ENCODE measurements at places on chromosomes 1 and 21.
A peak's percentile ranks its signal among the peaks of the same experiment; 100 is the strongest.

GRCh38 chr1:24384251-24385090 is 29.1 kb downstream of the STPG1 start:
- no peak for DNase-seq

DNA sequence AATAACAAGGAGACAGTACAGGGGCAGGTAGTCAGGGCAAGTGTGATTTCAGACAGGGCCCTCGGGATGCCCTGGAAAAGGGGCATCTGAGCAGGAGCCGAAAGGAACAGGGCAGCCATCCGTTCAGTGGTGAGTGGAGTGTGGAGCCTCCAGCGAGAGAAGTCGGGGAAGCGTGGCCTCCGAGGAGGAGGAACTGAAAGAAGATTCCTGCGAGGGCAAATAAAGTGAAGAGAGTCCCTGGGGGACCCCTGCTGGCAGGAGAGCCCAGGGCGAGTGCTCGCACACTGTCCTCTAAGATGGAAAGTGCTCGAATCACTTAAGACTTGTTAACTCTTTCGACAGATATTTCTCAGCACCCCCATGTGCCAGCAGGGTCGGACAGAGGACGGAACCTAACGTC is 3.5 kb upstream of the UTS2 start:
- peak; percentile 8 for DNase-seq

DNA sequence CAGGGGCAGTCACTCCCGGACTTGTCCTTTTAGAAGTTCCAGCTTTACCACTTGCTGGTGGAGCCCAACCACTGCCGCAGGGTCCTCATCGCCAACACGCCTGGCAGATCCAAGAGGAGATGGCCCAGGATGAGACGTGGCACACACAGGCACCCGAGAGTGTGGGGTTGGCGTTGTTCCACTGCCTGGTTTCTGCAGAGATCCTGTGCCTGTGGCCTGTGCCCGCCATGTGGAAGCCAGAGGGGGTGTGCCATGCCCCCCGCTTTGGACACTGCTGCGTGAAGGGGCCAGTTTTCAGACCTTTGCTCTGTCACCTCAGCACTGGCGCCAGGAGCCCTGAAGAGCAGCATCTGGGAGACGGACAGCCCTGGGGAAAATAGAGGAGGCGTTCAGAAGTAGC is 10.8 kb downstream of the CD46 start:
- no peak for DNase-seq

- no peak for DNase-seq
These were observed 58.0 kb downstream of the KAZN start for GRCh38 chr1:14656384-14656937.

DNA sequence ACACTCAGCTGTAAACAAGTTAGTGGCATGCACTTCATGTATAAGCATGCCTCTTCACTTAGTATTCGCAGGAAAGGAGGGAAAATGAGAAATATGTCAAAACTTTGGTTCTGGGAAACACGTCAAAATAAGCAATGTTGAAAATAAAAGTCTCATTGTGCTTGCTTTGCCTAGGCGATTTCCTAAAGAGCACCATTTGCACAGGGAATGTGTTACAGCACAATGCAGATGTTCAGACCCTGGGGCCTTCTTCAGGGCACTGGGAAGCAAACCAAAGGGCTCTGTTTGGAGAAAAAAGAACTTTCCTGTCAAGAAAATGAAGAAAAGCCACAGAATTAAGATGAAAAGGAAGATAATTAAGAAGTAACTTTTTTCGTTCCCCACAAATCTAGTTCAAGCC is 98.6 kb upstream of the PLD5 start:
- DNase-seq = no peak

GRCh38 chr1:210771131-210771530 is 362.8 kb downstream of the KCNH1 start:
- no peak for DNase-seq

GRCh38 chr1:246959944-246960693 is 28.4 kb upstream of the AHCTF1 start:
- peak; percentile 96 for DNase-seq

- DNase-seq = no peak
These were observed 34.6 kb upstream of the DIP2A start for GRCh38 chr21:46424039-46424591.

DNA sequence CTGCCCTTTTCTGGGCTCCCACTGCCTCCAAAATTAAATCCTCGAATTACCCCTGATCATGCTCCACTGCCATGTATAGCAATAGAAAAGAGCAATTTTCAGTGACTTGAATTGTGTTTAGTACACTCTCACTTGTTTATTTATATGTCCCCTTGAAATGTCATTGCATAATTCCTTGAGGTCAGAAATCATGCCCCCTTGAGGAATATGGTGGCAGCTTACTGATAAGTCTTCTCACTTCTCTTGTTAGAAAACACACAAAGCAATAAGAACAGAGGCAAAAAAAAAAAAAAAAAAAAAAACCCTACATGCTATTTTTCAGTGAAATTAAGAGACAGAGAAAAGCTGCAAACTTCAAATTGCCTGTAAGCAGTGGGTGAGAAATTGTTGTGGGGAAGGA is 37.5 kb downstream of the GPR88 start:
- no peak for DNase-seq

- DNase-seq = no peak
These were observed 26.4 kb upstream of the RGS16 start for GRCh38 chr1:182630586-182630985.

GRCh38 chr1:79042539-79042938 is 36.0 kb upstream of the ADGRL4 start:
- no peak for DNase-seq

DNA sequence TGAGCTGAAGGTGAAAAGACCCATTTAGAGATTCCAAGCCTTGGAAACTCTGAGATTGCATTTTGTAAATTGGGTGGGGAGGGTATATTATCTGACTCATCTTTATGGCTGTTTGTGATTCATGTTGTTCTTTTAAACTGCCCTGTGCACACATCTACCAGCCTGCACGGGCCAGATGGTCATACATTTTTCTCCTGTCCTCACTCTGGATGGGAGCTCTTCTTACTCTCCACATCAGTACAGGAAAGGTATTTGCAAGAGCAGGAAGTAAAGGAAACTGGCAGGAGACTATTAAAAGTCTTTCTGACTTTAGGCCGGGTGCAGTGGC is 14.3 kb upstream of the NMNAT2 start:
- no peak for DNase-seq

DNA sequence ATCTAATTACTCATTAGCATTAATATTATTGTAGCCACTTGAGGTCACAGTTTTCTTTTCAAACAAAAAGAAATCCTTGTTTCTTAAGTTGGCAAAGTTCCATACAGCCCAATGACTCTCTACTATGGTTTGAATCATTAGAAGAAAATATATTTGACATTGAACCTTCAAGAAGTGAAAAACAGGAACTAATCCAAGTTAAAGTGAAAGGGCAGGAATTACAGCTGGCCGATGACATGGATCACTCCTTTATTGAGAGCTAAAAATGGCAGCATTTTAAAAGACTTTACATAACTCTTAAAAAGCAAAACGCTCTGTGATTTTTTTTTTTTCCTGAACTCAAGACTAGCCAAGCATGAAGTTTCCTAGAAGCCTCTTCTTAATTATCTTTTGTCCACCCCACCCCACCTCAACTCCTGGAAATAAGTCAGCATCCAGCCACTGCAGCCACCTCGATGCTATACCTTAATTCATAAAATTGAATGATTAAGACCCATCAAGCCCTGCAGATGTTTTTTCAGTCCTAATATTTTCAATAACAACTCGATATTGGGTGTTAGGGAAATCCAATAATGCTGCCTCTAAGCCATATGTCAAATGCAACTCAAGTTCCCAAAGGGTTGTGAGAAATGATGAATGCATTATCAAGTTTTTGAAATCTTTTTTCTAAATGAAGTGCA is 323.1 kb downstream of the HHIPL2 start:
- DNase-seq = no peak

DNA sequence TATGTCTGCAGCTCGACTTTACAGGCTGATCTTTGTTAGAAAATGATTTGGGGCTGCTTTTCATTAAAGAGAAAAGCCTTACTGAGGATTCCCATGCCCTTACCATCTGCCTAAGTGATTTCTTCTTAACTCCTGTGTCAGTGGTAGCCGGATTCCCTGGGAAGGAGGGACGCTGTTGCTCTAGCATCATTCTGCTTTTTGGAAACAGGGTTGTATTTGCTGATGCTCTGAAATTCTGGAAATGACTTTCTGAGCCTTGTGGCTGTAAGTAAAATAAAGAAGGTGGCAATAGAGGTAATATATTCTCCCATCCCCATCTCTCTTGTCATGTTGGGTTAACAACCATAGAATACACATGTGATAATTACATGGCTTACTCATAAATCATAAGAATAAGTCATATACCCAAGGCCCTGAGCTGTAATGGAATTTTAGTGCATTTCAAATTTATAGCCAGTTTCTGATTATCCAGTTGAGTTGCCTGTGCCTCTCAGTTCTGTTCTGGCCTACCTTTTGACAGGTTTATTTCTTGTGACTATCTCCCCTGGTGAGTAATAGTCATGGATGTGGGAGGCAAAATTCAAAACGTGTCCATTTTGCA is 74.4 kb downstream of the AK4 start:
- no peak for DNase-seq

DNA sequence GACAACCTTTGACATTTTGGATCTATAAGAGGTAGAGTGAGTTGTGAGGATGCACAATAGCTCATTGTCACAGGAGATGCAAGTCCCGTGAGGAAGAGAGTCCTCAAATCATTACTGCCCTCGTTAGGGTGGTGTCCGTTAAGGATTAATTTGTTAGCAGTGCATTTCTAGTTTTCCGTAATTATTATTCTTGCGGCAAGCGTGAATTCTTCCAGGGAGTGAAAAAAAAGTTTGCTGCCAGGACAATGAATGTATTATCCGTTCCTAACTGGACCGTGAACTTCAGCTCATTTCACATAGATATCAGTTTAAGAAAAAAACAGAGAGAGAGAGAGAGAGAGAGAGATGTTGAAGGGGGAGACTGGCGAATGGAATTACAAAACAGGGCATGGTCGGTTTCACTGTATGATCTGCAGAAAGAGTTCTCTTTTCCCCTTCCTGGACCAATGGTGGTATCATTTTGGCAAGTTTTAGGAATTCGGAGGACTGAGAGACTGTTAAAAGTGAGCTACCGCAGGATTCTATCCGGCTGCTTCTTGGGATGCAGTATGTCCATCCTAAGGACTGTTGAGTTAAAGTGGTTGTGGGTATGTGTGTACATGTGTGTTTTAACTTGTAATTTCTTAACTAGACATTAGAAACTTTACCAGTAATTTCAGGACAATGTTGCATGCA is 216.0 kb upstream of the NFIA start:
- DNase-seq = no peak

DNA sequence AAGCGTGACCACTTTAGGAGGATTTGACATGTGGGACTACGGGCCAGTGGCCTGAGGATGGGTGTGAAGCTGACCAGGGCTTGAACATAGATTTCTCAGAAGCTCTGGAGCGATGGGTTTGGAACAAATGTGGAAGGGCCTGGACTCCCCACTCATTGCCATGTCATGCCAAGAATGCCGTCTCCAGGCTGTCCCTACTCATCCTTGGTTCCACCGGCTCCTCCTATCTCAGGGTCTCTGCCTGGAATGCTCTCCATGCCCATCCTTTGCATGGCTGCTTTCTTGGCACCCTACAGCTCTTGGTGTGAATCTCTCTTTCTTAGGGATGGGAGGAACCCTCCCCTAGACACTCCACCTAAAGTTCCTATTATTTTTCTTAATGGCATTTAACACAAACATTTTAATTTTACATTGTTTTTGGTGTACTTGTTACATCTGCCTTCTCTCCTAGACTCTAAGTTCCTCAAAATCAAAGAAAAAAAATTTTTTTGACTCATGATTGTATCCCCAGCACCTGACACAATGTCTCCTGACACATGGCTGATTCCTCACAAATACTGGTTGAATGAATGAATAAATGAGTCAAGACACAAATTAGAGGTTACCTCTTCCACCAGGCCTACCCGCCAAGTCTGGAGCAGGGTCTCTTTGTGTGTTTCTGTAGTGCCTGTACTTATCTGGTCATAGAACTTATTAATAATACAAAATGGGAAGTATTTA is 114.5 kb downstream of the OMA1 start:
- DNase-seq = no peak

DNA sequence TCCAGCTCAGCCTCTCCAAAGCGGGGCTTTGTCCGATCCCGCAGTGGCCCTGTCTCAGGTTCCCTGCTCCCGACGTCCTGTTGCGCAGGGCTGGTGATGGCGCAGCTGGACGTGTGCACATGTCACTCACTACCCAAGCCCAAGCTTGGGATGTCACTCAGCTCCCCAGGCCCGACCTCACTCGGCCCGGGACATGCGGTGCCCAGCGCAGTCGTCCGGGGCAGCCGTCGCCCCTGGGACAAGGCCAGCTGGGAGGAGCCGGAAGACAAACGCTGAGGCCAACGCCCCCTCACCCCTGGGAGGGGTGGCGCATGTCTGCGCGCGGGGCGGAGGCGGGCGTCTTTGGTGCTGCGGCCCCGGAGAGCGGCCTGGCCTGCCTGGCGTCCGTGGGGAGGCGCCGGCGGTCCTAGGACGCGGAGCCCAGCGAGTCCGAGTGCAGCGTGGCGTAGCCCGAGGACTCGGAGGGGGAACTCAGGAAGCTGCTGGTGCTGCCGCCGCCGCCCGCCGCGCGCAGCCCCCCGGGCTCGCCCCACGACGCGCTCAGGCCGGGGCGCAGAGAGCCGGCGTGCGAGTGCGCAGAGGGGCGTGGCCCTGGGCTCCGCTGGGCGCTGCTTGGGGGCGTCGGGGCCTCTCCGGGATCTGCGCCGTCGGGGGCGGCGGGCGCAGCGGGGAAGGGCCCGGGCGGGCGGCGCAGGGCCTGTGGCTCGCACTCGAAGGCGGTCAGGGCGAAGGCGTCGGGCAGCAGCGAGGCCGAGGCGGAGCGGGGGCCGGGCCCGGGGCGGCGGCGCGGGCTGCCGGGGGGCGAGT is 5.2 kb downstream of the HES3 start:
- DNase-seq = no peak

DNA sequence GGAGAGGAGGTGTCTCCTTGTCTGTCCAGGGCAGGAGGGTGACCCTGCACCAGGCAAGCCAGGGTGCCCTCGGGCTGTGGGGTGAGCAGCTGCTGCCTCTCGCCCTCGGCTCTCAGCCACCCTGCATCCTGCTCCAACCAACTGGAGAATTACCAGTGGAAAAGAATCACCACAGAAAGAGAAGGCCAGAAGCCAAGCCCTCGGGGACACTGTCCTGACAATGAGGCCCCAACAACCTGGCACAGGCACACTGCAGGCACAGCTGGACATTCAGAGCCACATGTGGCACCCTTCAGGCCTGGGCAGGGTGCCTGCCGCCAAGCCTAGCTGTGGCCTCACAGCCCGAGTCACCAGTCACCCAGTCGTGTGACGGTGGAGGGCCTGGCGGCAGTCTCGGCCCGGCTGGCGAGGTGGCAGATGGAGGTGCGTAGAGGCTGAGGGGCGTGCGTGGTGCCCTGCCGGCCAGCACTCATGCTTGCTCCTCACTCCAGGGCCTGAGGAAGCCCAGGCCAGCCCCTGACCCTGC is 12.0 kb downstream of the MEGF6 start:
- no peak for DNase-seq
